ENCODE measurements at places on chromosomes 6 and 20.

DNA sequence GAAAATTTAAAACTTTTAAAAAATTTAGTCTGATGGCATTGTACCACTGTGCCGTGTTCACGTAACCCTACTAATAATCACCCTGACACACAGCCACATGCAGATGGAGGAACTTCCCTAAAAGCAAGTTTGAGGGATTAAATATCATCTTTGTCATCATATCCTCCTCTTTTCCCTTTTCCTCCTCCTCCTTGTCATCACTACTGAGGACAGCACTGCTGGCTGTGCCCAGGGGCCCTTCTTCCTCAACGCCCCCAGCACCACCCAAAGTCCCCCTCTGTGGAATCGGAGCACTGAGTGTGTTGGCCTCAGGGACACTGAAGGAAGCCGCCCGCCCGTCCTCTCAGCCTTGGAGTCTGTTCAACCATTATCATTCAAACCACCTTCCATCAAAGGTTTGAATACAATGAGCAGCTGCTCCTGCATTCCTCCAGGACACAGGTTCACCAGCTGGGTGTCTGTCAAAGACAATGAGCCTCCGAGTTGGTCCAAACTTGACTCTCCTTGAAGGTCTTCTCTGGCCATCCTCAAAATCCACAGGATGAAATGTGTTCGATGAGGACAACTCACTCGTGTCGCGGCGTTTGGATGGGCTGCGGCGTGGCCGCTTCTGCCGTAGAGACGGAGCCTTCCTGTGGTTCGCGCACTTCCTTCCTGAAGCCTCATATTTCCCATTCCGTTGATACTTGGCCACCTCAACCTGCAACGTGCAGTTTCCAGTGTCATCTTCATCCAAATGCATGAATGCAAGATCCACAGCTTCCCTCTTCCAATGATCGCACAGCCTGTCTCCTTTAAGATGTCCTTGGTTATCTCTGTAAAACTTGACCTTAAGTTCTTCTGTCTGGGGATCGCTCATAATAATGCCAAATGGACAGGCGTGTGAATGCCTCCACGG is 23.3 kb downstream of the NQO2 start:
- ATAC-seq = peak; percentile 8

- no peak for ATAC-seq
Measured at GRCh38 chr6:47079638-47080037, 37.5 kb upstream of the ADGRF1 start.

GRCh38 chr6:36422714-36423100 is 19.9 kb downstream of the PXT1 start:
- no peak for ATAC-seq

- ATAC-seq = peak; percentile 39
Measured at GRCh38 chr6:116266803-116267202, 12.9 kb downstream of the TSPYL1 start.

- ATAC-seq = no peak
Measured at GRCh38 chr6:41705311-41705995, 30.0 kb downstream of the TFEB start.

DNA sequence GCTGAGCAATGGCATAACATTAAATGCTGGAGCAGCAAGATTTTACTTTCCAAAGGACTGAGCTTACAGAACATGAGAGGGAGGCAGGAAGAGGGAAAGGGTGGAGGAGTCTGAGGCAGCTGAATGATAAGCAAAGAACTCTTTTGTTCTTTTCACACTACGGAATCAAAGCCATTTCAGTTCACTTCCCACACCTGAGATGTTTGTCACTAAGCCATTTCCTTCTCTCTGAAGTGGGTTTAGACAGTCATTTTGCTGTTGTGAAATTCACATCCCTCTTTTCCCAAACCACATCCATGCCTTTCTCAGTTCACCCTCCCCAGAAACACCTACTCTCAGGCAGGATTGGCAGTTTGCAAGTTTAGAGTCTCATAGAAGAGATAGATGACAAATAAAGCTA is 267.9 kb downstream of the ADGRG6 start:
- peak; percentile 11 for ATAC-seq

GRCh38 chr20:54231036-54231435 is 23.1 kb downstream of the PFDN4 start:
- ATAC-seq = no peak

DNA sequence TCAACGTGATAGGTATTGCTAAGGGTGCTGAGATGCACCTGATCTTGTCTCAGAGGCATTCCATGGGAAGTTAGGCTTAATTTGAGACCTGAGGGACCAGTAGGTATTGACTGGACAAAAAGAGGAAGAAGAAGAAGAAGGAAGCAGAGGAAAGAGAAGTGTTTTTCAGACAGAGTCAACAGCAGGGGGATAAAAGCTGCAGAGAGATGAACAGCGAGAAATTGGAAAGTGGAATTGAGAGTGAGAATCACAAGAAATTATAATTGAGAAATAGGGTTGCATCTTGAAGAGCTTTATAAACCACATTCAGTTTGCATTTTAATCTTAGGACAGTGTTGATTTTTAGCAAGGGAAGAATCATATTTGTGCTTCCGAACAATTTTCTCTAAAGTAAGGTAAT is 254.0 kb downstream of the CD83 start:
- no peak for ATAC-seq

DNA sequence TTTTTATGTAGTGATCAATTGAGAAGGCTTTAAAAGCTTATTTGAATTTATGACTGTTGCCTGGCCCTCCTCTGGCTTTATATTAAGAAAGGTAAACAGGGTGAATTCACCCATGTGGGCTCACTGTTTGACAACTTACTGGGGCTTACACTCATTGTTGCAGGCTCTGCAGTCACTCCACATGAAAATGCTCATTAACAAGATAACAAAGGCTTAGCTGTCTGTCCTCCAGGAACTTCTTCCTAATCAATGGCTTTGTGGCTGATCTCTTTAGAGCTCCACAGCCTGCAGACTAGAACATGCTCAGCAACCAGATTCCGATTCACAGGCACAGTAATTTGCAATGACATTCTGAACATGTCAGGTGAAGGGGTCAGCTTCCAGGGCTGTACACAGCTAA is 323.2 kb upstream of the MAN1A1 start:
- no peak for ATAC-seq

DNA sequence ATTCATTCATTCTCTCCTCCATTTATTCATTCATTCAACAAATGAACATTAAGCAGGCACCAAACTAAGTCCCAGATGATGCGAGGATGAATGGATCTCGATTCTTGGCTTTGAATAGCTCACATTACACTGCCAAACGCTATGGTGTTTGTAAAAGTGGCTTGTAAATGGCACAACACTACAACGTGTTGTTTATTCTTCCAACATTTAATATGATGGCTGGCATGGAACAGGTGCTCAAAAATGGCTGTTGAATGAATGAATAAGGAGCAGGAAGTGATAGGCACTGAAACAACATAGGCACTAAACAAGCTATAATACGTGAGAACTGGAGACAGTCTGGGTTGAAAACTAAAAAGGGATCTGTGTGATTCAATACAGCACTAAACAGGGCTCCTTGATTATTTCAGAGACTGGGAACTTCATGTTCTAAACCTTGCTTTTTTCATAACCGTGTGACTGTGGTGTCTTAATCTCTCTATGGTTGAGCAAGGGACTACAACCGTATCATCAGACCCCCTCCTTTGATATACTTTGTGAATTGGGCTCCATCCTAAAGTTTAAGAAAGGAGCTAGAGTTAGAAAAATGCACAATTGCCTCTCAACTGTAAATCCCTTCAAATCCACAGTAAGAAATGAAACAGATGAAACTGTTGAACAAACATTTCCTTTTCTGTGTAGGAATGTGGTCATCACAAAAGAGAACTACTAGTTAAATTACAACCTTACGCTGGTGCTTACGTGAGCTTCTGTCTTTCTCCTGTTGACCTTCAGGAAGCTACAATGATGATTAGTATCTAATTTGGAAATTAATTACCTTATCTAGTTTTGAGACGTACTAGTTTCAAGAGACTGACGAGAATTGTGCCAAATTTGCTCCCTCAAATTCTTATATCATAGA is 16.9 kb upstream of the SLC16A10 start:
- ATAC-seq = no peak
